Progenitor cell of endocrine pancreas (in vitro differentiated cells): ENCODE measurements at places on chromosomes 13 and 19. TPM values are rescaled to one million over a fixed set of nuclear protein-coding genes. Genes with fewer than 3 reads are reported as not detected.

- H3K27me3 ChIP-seq = peaks cover 11% of the 10 kb centered on the region
- no peak for DNase-seq
- H3K4me1 ChIP-seq = peaks cover 5% of the 10 kb centered on the region
- H3K27ac ChIP-seq = no peak overlapping the region
Measured at GRCh38 chr13:109480011-109480955, 306.1 kb downstream of the IRS2 start.

DNA sequence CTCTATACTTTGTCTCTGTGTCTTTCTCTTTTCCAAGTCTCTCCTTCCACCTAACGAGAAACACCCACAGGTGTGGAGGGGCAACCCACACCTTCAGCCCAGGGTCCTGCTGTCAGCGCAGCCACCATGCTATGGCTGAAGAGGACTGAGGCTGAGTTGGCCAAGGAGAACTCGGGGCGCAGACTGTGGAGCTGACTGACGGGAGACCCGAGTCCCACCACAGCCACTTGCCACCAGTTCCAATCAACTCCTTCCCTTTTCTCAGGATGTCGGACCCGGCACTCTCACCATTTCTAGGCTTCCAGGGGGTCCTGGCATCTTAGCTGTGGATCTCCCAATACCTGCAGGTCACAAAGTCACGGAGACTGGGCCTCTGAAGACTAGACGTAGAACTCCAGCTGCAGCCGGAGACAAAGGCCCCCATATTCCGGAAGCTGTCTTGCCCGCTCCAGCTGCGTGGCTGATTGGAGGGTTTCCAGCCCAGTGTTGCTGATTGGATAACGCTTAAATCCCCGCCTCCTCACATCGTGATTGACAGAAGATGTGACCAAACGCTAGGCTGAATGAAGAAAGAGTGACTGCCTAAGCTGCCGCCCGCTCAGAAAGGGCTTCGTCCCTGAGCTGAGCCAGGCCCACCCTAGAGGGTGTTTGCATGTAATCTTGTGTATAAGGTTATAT is 63.6 kb downstream of the ZNF429 start:
- DNase-seq = no peak
- H3K4me3 ChIP-seq = no peak overlapping the region
- no peak overlapping the region for H3K27ac ChIP-seq
- H3K36me3 ChIP-seq = peaks cover 26% of the 10 kb centered on the region
- no peaks in the 10 kb centered on the region for H3K27me3 ChIP-seq

DNA sequence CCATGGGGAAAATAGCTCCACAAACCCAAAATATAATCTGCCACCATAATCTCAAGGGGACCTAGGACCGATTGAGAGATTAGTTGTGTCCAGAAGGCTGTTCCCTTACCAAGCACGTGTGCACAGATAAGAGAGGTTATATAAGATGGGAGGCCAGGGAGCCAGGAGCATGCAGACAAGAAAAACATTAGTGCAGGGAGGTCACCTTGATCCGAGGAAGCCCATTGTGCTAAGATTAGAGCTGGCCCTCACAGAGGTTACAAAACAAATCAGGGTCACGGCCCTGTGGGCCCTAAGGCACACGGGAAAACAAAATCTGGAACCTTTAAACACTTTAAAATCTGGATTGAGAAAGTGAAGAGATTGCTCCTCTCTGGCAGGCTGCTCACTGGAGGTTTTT is 37.7 kb downstream of the RGCC start:
- peaks cover 9% of the 10 kb centered on the region for H3K27me3 ChIP-seq
- H3K4me3 ChIP-seq = no peak overlapping the region
- H3K4me1 ChIP-seq = no peaks in the 10 kb centered on the region
- H3K36me3 ChIP-seq = no peaks in the 10 kb centered on the region
- no peak for DNase-seq

- no peaks in the 10 kb centered on the region for H3K27me3 ChIP-seq
- H3K27ac ChIP-seq = no peak overlapping the region
- no peak overlapping the region for H3K4me3 ChIP-seq
- DNase-seq = no peak
Measured at GRCh38 chr19:5615756-5616327, 6.7 kb downstream of the SAFB2 start.

- H3K36me3 ChIP-seq = no peaks in the 10 kb centered on the region
- H3K4me1 ChIP-seq = no peaks in the 10 kb centered on the region
- no peak for DNase-seq
- no peaks in the 10 kb centered on the region for H3K27me3 ChIP-seq
Measured at GRCh38 chr13:30045916-30046704, 195.7 kb upstream of the UBL3 start.

GYS1 gene
- 57.4 and 65.8 TPM in 2 replicates for total RNA-seq
